Tongue (tissue), 3 donors: ENCODE measurements at places on chromosomes 2 and 18. TPM values are rescaled to one million over a fixed set of nuclear protein-coding genes. Genes with fewer than 3 reads are reported as not detected.

GRCh38 chr2:68279691-68280090, 27.4 kb upstream of the PPP3R1 start:
- DNase-seq, result no peak

- DNase-seq, result no peak
These were observed 237.4 kb upstream of the VRK2 start for GRCh38 chr2:57809230-57809629.

DNA sequence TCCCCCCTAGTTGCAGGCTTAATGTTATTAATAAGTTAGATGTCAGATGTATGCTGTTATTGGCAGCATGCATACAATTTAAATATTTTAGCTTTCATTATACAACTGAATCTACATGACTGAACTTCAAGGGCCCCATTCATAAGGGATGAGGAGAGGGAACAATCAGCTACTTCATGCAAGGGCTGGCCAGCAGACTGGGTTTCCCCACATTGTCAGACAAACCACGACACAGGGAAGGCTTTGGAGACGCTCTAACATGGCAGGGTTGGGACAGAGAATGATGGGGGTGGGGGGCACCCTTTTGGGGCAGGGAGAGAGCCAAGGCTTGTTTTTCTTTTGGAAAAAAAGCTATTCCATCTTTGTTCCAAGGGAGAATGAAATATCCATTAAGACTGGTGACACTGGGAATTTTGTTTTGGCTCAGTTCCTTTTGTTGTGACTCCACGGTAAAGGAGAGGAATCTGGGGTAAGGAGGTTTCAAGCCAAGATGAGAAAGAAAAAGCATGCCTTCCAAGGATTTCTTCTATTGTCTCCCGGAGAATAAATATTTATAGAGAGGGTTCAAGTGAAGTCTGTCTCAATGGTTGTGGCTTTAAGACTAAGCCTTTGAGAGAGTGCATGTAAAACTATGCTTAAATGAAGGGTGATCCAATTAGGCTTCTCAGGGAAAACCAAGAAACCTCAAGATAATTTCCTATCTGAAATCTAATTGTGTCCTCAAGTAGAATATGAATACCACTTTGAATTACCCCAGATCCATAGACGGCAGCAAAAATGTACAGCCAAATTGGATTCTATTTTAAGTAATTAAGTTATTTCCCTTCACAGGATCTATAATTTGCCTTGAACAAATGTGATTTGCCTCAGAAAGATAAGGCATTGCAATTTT, 5.4 kb downstream of the CXCR4 start:
- DNase-seq, result no peak

Gene ADGRF3
- total RNA-seq, result not detected

Gene LRRC30
- 2.7 TPM for total RNA-seq
